ENCODE measurements at places on chromosomes 16 and 17.

DNA sequence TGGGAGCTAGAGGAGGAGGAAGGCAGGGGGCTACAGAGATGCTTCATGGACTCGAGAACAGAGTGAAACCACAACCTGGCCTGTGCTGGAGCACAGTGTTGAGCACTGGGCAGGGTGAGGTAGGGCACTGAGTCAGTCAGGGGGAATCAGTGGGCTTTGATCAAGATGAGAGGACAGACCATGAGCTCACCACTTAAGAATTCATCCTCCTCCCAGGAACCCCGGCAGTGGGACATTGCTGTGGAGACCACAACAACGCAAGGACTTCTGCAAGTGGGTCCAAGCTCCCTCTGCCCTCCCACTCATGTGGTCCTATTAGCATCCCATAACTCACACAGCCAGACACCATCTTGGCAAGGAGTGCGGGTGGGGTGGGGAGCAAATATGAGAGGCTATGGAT is 1.7 kb upstream of the CES5A start:
- DNase-seq: no peak

DNA sequence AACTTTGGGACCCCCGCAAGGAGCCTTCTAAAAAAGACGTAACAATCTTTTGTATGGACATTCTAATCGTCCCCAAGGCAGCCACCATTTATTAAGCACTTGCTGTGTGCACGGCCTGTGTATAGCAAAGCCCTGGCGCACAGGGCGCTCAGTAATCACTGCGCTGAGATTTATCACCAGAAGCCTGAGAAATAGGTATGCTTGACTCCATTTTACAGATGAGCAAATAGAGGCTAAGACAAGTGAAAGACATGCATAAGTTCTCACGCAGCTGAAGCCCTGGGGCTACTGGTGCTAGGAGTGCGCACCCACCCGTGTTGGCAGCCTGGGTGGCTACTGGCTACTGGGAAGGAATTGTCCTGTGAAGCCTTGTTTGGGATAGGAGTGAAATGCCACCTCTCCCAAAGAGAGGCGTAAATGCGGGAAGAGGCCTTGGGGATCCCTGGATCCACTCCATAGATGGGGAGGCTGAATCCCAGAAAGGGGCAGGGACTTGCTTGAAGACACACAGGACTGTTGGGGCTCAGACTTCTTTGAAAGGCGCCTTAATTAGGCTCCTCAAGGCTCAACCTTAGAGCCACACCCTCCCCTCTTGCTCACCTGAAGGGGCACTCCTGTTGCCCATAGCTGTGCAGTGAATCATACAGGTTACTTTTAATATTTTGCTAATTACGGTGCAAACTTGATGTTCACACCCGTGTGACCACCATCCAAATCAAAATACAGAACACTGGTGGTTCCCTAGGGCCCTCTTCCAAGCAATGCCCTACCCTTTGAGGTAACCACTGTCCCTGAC is 634 bp upstream of the NATD1 start:
- no peak for DNase-seq

GRCh38 chr17:68909066-68909465 is 46.1 kb downstream of the ABCA8 start:
- no peak for DNase-seq

DNA sequence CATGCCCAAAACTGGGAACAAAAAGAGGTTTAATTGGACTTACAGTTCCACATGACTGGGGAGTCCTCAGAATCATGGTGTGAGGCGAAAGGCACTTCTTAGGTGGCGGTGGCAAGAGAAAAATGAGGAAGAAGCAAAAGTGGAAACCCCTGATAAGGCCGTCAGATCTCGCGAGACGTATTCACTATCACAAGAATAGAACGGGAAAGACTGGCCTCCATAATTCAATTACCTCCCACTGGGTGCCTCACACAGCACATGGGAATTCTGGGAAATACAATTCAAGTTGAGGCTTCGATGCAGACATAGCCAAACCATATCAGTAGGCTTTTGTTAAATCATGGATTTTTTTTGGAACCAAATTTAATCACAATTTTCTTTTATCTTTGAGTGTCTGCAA is 24.4 kb downstream of the RBL2 start:
- no peak for DNase-seq

DNA sequence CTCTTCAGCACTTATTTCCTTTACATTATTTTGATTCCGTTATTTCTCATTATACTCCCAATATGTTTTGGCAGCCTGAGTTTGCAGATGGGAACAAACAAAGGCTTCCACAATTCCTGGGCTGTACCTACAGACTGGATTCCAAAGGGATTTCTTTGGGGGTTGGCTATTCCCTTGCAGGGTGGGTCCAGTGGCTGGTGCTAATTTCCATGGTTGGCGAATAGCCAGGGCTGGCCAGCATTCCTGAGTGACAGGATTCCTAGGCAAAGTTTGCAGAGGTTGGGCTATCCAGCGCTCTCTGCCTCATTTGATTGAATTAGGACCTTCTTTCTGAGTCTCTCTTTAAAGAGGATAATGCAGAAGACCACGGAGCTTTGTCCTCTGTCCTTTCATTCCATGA is 207.4 kb downstream of the MAF start:
- no peak for DNase-seq

- no peak for DNase-seq
These were observed 6.0 kb downstream of the TIMM22 start for GRCh38 chr17:1002771-1003555.

GRCh38 chr16:27242868-27243590 is 25.5 kb downstream of the NSMCE1 start:
- no peak for DNase-seq

GRCh38 chr17:1755827-1756262 is 6.0 kb upstream of the SERPINF1 start:
- DNase-seq: no peak

DNA sequence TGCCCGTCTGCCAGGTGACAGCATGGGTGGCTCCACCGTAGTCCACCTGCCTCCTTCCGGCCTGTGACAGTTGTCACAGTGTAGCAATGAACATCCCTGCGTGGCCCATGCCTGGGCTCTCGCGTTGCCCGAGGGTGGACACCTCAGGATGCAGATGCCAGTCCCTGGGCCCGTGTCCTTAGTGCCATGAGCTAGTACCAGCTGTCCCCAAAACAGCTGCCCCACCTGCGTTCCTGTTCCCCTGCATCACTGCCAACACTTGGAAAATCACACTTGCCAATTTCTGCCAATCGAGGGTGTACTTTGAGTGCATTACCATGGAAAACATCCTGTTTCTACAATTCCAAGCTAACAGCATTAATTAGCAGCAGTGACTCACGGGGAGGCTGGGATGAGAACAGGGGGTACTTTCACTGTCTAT is 9.0 kb upstream of the C16orf95 start:
- DNase-seq: no peak

DNA sequence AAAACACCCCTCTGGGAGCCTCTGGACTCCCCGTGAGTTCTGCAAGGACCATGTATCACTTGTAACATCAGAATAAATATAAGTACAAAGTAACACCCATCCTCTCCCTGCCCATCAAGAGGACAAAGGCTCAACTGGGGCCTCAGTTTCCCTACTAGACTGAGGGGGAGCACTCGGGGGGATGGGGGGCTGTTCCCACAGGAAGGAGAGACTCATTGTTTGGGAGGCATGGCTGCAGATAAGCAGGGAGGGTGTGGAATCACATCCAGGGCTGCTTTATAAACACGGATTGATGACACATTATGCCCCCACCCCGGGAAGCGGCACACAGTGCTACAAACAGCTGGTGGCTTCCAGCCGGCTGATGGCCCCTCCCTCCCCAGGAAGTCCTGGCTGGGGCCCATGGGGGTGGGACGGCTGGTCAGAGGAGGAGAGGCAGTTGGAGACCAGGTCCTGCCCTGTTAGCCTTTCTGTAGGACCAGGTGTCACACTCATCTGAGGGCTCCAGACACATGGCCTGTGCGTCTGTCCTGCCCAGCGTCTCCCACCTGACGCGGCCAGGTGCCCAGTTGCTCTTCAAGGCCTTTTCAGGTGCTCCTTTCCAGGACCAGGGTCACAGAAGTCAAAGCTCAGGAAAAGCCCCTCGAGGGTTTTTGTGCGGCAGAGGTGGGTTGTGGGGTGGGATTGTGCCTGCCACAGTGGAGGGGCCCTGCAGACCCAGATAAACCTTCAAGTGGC is 1.3 kb upstream of the MPG start:
- DNase-seq: no peak

DNA sequence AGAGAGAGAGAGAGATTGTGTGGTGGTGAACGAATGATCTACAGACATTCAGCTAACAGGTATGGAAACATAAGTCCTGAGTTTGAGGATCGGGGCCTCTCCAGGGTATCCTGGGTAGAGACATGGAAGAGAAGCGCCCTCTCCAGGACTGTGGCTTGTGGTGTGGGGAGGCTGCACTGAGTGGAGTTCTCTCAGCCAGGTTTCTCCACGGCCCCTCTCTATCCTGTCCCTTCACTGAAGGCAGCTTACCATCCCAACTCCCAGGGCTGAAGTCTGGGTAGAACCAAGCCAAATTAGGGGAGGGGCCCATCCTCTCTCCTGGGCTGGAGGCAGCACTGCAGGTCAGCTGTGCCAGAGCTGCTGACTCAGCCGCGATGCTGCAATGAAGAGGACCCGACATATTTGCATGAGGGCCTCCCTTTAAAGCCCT is 6.2 kb downstream of the C1QL1 start:
- no peak for DNase-seq

GRCh38 chr16:28131181-28131580 is 67.7 kb upstream of the GSG1L start:
- DNase-seq: no peak

DNA sequence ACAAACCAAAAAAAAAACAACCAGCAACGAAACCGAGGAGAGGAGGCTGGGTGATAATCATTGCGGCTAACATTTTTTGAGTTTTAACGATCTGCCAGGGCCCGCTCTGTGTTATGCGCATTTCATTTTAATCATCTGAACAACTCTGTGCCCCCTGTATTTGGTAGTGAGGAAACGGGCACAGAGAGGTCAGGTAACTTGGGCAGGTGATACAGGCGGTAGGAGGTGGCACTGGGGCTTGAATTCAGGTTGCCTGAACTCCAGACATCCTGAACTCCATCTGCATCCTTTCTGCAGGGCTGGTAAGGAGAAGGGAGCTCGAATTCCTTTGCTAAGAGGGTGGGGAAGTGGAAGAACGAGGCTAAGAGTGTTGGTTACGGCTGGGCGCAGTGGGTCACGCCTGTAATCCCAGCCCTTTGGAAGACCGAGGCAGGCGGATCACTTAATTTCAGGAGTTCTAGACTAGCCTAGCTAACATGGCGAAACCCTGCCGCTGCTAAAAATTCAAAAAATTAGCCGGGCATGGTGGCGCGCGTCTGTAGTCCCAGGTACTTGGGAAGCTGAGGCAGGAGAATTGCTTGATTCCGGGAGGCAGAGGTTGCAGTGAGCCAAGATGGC is 1.1 kb downstream of the CLUAP1 start:
- DNase-seq: no peak

GRCh38 chr17:6408276-6408675 is 26.6 kb downstream of the AIPL1 start:
- DNase-seq: no peak

DNA sequence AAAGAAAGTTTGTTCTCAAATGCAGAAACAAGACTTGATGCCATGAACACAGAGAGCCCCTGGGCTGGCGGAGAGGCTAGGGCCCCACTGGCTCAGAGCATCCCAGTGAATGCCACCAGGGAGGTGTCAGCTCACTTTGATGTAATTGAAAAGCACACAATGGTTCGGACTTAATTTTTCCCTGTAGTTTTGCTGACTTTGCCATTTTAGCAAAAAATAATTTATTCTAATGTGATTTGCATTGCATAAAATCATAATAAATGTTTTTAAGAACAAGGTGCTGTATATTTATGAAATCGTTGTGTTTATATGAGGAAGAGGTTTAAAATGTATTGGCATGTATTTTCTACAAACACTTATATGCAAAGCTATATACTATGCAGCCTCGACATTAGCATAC is 140.5 kb downstream of the HS3ST4 start:
- DNase-seq: no peak

DNA sequence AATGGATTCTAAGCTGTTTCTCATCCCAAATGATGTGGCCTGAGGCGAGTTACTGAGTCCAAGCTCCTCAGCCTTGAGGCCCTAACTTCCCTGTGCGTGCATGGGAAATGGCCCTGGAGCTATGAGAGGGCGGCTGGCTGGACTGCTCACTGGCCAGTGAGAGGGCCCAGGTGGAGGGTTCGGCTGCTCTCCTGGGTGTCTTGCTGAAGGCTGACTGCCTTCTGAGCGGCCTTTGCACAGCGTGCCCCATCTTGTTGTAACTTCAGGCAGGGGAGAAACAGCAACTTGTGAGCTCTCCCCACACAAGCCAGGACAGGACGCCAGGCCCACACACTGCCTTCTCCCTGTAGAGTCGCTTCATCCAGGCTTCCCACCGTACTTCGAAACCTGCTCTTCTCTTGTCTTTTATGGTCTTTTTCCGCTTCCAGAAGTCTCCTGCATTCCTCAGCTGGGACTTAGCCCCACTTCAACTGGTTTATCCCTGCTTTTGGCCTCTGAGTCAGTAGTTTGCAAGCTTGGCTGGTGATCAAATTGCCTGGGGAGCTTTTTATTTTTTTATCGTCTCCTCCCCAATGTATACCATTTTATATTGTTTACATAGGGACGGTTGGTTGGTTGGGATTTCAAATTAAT is 13.3 kb downstream of the CDH3 start:
- no peak for DNase-seq

DNA sequence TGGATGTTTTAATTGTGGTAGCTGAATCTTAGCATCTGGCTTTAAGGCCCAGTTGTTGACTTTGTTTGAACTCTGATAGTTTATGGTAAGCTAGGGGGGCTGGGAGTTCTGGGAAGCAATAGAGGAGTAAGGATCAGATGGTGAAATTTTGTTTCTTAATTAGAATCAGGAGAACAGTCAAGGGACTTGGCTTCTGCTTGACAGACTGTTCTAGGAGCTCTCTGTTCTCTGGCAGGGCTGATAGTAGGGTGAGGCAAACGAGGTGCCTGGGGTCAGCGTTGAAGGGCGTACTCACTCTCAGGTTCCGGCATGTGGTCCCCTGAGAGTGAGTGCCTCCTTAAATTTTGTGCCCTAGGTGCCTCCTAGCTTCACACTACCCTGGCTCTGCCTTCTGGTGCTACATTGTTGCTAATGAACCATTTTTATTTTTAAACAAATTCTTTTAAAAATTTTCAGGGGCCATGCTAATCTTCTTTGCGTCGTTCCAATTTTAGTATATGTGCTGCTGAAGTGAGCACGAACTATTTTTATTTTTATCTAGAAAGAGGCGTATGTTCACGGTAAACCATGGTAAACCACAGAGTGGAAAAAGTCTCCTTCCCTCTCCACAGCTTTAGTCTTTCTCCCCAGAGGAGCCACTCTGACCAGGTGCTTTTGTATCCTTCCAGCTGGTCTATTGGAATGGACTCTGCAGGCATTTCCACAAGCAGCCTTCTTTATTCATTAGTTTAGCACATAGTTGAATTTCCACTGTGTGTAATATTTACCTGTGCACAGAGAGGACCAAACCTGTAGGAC is 19.7 kb downstream of the SLC7A6 start:
- no peak for DNase-seq

- no peak for DNase-seq
These were observed 13.5 kb downstream of the POLR2A start for GRCh38 chr17:7497636-7498035.

GRCh38 chr17:74803388-74803930 is 27.3 kb upstream of the NAT9 start:
- no peak for DNase-seq

GRCh38 chr17:37106049-37106448 is 157.3 kb downstream of the AATF start:
- no peak for DNase-seq

- DNase-seq: no peak
These were observed 5.9 kb upstream of the DNAH17 start for GRCh38 chr17:78583091-78583490.
